ENCODE measurements at places on chromosomes 13 and 19.

- no peak for DNase-seq
Observed at GRCh38 chr13:29791997-29792780, 58.2 kb downstream of the UBL3 start.

DNA sequence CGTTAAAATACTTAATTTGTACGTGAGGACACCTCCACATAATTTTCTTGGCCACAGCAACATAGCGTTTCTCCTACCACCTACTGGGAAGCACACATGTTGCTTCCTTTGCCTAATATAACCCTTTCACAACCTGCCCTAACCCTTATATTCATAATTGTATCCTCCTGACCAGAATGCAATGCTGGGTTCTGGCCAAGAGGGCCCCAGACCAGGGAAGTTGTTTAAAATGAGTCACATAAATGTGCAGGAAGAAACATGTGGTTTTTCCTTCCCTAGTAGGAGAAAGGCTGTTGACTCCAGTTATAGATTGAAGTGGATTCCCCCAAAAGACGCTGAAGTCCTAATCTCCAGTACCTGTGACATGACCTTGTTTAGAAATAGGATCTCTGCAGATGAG, 187.3 kb downstream of the NUFIP1 start:
- no peak for DNase-seq

DNA sequence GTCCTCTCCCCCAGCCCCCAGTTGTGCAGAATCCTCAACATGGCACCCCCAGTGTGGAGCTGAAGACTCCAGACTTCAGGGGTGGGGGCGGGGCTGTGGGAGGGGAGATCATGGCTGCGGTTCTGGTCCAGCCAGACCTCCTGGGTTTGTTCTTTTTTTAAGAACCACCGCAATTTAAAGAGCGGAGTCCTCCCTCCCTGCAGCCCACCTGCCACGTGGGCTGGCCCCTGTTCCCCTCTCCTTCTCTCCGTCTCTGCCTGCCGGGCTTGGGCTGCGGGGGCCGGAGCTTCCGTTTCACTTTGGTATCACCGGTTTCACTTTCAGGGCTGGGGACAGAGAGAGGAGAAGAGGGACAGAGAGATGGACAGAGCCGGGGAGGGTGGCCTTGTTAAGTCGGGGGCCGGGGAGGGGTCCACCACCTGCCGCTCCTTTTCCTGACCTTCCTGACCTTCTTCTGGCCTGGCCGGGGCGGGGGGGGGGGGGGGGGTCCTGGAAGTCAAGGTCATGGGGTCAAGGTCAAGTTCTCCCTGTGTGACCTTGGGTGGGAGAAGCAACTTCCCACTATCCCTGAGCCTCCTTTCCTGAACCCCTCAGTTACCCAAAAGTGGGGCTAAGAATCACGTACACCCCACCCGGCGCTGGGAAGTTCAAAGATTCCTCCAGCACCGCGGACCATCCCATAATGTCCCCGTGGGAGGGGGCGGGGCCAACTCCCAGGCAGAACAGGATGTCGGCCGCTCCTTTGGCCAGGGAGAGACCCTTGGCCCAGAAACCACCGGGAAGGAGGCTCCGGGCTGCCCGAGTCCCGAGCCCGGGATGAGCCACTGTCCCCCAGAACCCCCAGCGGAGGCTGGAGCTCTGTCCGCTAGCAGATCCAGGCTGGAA, 11.3 kb upstream of the ZBTB7A start:
- DNase-seq = no peak

DNA sequence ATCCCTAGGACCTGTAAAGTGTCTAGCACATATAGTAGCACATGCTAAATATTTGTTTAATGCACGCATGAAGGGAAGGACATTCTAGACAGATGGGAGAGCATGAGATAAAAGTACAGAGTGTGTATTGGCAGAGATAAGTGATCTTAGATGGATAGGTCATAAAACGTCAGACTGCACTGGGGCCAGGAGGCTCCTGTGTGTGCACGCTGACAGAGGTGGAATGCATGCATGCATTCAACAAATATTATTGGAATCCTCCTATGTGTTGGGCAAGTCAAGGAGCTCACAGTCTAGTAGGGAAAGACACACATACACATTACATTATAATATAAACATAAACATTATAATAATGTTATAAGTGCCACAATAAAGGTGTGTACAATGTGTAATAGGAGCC, 73.3 kb downstream of the FGF9 start:
- no peak for DNase-seq

- no peak for DNase-seq
Observed at GRCh38 chr19:16442386-16443276, 29.1 kb downstream of the EPS15L1 start.

GRCh38 chr19:2251106-2252054, 2.3 kb downstream of the AMH start:
- no peak for DNase-seq

DNA sequence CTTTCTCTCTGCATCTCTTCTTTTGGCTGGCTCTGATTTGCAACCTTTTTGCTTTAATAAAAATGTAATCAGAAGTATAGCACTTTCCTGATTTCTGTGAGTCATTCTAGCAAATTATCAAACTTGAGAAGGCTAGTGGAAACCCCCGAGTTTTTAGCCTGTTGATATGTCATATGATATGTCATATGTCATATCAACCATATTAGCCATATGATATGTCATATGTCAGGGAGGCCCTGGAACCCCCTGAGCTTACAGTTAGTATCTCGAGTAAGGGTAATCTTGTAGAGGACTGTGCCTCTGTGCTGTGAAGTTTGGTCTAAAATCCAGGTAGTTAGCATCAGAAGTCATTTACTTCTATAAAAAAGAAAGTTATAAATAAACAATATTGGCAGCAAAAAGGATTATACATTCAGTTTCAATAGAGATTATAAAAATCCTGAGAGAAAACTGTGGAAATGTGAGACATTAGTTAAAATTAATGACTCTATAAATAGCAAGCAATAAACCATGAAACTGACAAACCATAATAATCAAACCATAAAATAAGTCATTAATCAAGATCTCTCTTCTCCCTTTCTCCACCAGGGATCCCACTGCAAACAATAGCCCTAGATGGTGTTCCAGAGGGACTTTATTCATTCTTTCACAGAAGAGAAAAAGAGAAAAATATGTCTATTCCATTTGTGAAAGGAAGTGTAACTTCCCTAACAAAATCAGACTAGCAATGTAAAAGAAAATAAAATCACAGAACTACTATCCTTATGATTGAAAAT, 167.4 kb downstream of the NALCN start:
- DNase-seq = no peak

- DNase-seq = no peak
Observed at GRCh38 chr19:2438178-2438577, 10.8 kb upstream of the TIMM13 start.

DNA sequence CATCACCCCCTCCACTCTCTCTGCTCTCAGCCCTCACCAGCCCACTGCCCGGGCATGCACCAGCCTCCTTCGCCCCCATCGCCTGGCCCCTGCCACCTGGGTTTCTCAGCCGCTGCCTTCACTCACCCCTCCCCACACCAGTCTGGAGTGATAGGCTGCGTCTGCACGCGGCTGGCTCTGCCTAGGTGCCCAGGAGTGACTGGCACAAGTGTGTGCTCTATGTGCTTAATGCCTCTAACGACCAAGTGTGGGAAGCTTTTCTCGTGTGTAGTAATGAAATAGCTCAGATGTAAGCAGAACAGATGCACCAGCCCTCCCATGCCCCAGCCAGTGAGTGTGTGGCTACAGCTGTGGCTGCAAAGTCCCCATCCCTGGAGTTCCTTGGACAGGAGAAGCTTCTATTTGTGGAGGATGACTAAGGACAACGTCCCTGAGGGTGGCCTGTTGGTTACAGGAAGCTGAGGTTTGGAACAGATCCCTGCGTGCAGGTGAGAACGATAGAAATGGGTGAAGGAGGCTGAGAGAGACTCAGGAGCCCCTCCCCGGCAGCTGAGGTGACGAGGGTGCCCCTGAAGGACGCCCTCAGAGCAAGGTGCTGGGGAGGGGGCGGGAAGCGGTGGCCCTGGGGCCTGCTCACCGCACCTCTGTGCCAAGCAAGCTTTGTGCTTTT, 35.6 kb downstream of the ATP11A start:
- no peak for DNase-seq

GRCh38 chr13:28049880-28050875, 50.2 kb downstream of the FLT3 start:
- no peak for DNase-seq

GRCh38 chr13:28324181-28324789, 170.6 kb downstream of the FLT1 start:
- no peak for DNase-seq

DNA sequence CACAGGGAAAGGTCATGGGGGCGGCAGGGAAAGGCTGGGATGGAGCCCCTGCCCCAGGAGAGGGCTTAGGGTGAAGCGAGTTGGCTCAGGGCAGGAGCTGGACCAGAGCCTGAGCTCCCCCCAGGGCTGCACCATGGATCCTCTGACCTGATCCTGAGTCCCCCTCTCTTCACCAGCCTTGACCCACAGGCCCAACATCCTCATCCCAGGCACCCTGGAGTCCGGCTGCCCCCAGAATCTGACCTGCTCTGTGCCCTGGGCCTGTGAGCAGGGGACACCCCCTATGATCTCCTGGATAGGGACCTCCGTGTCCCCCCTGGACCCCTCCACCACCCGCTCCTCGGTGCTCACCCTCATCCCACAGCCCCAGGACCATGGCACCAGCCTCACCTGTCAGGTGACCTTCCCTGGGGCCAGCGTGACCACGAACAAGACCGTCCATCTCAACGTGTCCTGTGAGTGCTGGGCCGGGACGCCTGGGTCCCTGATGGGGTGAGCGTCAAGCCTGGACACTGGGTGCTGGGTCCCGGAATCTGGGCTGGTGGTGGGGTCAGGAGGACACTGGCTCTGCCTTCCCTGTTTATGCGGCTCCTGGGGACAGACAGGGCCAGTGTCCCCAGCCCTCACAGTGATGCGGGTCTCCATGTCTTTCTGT, 842 bp downstream of the SIGLEC9 start:
- peak; percentile 39 for DNase-seq

GRCh38 chr13:111636804-111637203, 316.4 kb downstream of the TEX29 start:
- DNase-seq = peak; percentile 57

GRCh38 chr19:2488942-2489731, 13.2 kb downstream of the GADD45B start:
- DNase-seq = no peak

- no peak for DNase-seq
Observed at GRCh38 chr19:1289686-1290025, 4.0 kb downstream of the EFNA2 start.

DNA sequence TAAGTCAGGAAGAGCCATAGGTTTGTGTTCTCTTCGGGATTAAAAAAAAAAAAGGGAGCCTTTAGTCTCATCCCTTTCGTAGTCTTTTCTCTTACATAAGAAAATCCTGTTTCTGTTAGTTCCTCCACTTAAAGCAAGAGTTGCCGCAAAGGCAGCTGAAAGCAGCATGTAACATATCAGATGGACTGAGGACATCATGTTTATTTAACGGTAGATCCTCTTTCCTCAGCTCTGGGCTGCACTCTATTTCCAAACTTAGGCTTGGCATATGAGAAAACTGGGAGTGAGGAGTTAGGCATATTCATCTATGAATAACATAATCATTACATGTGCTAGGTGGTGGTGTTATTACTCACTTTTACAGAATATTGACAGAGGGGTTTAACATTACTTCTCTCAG, 391.2 kb downstream of the KLF12 start:
- no peak for DNase-seq

GRCh38 chr13:92843549-92843948, 383.1 kb upstream of the GPC6 start:
- no peak for DNase-seq

DNA sequence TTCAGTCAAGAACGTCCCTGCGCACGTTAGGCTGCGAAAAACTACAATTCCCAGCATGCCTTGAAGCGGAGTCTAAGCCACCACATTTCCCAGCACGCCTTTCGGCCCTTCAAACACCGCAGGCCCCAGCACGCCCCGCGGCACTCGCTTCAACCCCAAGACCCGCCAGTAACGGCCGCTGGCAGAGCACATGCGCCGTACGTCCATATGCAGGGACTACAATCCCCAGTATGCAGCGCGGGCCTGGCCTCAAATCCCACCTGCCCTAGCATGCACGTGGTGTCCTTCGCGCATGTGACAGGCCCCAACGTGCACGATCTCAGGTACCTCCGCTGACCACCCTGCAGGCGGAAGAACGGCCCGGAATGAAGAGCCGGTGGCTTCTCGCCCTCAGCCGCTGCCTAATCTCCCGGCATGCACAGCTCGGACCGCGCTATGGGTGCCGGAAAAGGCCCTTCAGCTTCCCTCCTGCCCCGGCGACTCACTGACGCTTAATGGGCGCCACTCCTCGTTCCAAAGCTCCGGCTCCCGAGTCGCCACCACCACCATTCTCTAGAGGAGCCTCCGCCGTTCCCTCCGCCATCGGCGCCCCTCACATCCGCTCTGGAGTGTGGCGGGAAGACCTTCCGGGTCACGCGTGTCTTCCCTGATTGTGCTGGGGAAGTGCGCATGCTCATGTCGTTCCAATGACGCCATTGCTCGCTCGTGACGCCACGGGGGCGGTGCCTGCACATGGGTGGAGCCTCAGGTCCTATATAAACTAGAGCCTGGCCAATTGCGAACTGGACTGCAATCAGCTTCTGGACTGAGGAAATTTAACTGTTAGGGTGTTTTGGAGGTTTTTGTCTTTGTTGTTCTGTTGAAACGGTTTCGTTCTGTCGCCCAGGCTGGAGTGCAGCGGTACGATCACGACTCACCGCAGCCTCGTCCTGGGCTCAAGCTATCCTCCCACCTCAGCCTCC, at the start of gene DUS3L:
DUS3L (minus strand) TSS at position 605 of the 962 bp plus-strand sequence; CDS start at position 583, 22 bp downstream.
- peak; percentile 99 for DNase-seq

DNA sequence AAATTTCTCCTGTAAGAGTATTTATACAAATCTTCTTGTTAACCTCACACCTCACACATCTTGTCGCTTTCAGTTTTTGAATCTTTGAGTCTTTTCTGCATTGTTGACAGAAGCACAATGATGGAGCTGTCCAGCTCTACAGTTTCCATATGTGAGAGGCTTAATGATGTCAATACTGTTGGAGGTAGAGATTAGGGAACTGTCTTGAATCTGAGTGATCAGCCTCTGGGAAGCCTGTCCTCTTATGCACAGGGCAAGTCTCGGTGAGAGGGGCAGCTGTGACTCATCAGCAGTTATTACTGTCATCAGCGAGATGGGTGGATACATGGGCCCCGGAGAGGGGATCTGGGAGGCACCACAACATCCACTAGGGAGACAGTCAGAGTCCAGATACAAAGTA, 4.6 kb upstream of the ITGBL1 start:
- no peak for DNase-seq

GRCh38 chr13:51733374-51734298, 70.3 kb downstream of the DHRS12 start:
- no peak for DNase-seq

- no peak for DNase-seq
Observed at GRCh38 chr13:94351292-94351990, 128.0 kb downstream of the DCT start.

- no peak for DNase-seq
Observed at GRCh38 chr19:49132974-49133609, 13.7 kb downstream of the PPFIA3 start.

GRCh38 chr13:106449096-106449495, 86.4 kb downstream of the EFNB2 start:
- DNase-seq = no peak

Measured in mesenteric fat pad (tissue), 1 donor.